ENCODE measurements at places on chromosomes 11 and 22. TPM values are rescaled to one million over a fixed set of nuclear protein-coding genes. Genes with fewer than 3 reads are reported as not detected.

NRIP3 gene
- 0.20 TPM for total RNA-seq

CYTH4 gene
- 7.4 TPM for total RNA-seq

RPS6KA4 gene
- total RNA-seq = 28.9 TPM

RIMBP3C gene
- 0.07 TPM for total RNA-seq

OR52H1 gene
- total RNA-seq = not detected

ARSA gene
- 61.0 TPM for total RNA-seq

INPP5J gene
- total RNA-seq = 18.3 TPM

CYP2D6 gene
- 2.2 TPM for total RNA-seq

NXPE4 gene
- total RNA-seq = 178 TPM

SCGB1A1 gene
- 2.3 TPM for total RNA-seq

PICALM gene
- 162 TPM for total RNA-seq

RNF214 gene
- 20.3 TPM for total RNA-seq

DNA sequence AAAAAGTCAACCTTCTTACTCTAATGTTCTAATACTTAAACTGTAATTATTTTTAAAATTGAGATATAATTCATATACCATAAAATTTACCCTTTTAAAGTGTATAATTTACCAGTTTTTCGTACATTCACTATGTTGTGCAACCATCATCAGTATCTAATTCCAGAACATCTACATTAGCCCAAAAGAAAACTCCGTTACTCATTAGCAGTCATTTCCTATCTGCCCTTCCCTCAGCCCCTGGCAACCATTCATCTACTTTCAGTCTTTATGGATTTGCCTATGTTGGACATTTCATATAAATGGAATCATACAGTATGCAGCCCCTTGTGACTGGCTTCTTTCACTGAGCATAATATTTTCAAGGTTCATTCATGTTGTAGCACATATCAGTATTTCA, 22.2 kb downstream of the SGSM3 start:
- H3K4me3 ChIP-seq = no peak overlapping the region
- H3K4me1 ChIP-seq = no peaks in the 10 kb centered on the region
- H3K36me3 ChIP-seq = no peaks in the 10 kb centered on the region
- no peaks in the 10 kb centered on the region for H3K27me3 ChIP-seq
- no peak overlapping the region for H3K27ac ChIP-seq
- DNase-seq = no peak

GRCh38 chr11:78432058-78432515, 14.5 kb upstream of the GAB2 start:
- peaks cover 11% of the 10 kb centered on the region for H3K4me1 ChIP-seq
- H3K36me3 ChIP-seq = no peaks in the 10 kb centered on the region
- no peak for DNase-seq
- no peaks in the 10 kb centered on the region for H3K27me3 ChIP-seq

DNA sequence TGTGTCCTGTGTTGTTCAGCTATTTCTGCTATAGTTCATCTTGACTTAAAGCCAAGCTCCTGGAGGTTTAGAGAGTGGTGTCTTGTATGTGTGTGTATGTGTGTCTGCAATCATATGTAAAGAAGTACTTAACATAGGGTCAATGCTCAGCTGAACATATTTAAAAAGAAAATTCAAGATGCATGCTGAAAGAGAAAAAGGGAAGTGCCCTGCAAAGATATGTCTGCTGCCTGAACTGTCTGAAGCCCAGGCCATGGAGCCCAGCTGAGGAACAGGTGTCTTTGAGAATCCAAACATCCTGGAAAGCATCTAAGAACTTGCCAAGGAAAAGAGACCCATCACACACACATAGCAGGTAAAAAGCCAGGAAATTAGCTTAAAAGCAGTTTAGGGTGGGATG, 6.6 kb downstream of the TCN1 start:
- H3K36me3 ChIP-seq = no peaks in the 10 kb centered on the region
- H3K27ac ChIP-seq = no peak overlapping the region
- no peaks in the 10 kb centered on the region for H3K4me1 ChIP-seq
- H3K27me3 ChIP-seq = no peaks in the 10 kb centered on the region

GRCh38 chr11:105181100-105181499, 41.5 kb upstream of the CARD18 start:
- no peak for DNase-seq
- no peak overlapping the region for H3K4me3 ChIP-seq
- no peaks in the 10 kb centered on the region for H3K4me1 ChIP-seq

GRCh38 chr11:11657218-11657955, 35.6 kb upstream of the GALNT18 start:
- no peak overlapping the region for H3K27ac ChIP-seq
- no peaks in the 10 kb centered on the region for H3K27me3 ChIP-seq
- no peak overlapping the region for H3K4me3 ChIP-seq
- H3K4me1 ChIP-seq = no peaks in the 10 kb centered on the region
- H3K36me3 ChIP-seq = no peaks in the 10 kb centered on the region

GRCh38 chr11:73265278-73265810, 6.8 kb upstream of the P2RY6 start:
- H3K4me3 ChIP-seq = no peak overlapping the region
- H3K27me3 ChIP-seq = peaks cover 7% of the 10 kb centered on the region
- no peak for DNase-seq
- no peaks in the 10 kb centered on the region for H3K4me1 ChIP-seq
- no peaks in the 10 kb centered on the region for H3K36me3 ChIP-seq
- no peak overlapping the region for H3K27ac ChIP-seq

GRCh38 chr11:15770798-15771414, 585.4 kb downstream of the SOX6 start:
- no peak overlapping the region for H3K27ac ChIP-seq
- no peak overlapping the region for H3K4me3 ChIP-seq
- no peaks in the 10 kb centered on the region for H3K4me1 ChIP-seq
- no peaks in the 10 kb centered on the region for H3K27me3 ChIP-seq

GRCh38 chr22:43205748-43206508, 19.0 kb upstream of the TTLL12 start:
- no peaks in the 10 kb centered on the region for H3K36me3 ChIP-seq
- no peaks in the 10 kb centered on the region for H3K27me3 ChIP-seq
- no peaks in the 10 kb centered on the region for H3K4me1 ChIP-seq
- DNase-seq = no peak

DNA sequence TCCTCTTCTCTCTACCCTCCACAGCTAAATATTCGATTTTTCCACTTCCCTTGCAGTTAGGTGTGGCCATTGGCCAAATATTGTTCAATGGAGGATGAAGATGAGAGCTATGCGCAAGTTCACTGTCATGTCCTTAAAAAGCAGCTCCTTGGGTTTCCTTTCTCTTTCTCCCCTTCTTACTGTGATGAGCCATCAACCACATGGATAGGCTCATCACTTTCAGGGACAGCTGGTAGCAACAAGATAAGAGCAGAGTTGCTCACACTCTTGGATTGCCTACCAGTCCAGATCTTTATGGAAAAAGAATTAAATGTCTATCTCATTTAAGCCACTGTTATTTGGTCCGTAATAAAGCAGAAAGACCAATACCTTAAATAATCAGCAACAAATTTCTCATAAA, 377.0 kb downstream of the DDX10 start:
- H3K27ac ChIP-seq = no peak overlapping the region
- H3K4me1 ChIP-seq = no peaks in the 10 kb centered on the region
- no peak for DNase-seq
- no peaks in the 10 kb centered on the region for H3K36me3 ChIP-seq
- no peaks in the 10 kb centered on the region for H3K27me3 ChIP-seq

DNA sequence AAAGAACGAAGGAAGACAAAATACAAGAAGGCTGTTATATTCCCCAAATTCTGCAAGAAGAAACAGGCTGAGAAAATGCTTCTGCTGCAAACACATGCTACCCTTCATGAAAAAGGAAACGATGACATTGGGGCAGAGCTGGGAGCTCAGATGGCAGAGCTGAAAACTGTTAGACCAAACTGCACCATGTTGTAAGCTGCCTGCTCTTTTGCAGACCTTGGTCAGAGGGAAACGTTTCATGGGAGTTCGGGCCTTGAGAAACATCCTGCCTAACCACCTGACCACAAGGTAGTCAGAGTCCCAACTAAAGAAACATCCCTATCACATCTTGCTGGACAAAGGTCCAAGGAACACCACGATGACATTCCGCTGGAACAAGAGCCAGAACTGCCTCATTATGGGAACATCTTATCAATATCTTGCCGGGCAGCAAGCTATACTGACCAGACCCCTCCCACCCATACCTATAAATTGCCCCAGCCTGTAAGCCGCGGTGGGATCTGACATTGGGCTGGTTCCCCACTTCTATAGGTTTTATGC, 110.7 kb upstream of the CTSC start:
- no peaks in the 10 kb centered on the region for H3K36me3 ChIP-seq
- no peak overlapping the region for H3K27ac ChIP-seq
- H3K4me3 ChIP-seq = no peak overlapping the region

DNA sequence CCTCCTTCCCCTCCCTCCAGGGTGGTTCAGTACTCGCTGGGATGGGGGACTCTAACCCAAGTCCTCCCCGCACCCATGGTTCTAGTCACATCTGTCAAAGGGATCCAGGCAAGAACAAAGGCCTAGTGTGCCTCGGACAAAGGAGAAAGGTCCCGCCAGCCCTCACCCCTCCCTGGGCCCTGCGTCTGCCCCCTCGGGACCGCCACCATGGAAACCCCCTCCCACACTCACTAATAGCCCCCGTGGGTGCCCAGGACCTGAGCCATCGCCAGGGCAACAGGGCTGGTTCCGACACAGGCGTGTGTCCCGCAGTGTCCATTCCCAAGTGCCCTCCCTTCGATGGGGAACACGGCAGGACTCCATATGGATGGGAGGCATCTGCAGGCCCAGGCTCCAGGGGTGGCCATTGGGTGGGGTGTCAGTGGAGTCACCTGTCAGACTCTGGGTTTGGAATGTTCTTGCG, 5.1 kb upstream of the CARNS1 start:
- no peak overlapping the region for H3K27ac ChIP-seq
- DNase-seq = no peak
- no peak overlapping the region for H3K4me3 ChIP-seq

- H3K4me3 ChIP-seq = no peak overlapping the region
- H3K4me1 ChIP-seq = no peaks in the 10 kb centered on the region
- H3K27me3 ChIP-seq = no peaks in the 10 kb centered on the region
- no peak for DNase-seq
- no peak overlapping the region for H3K27ac ChIP-seq
Observed at GRCh38 chr22:37098976-37099591, 10.4 kb downstream of the TMPRSS6 start.

DNA sequence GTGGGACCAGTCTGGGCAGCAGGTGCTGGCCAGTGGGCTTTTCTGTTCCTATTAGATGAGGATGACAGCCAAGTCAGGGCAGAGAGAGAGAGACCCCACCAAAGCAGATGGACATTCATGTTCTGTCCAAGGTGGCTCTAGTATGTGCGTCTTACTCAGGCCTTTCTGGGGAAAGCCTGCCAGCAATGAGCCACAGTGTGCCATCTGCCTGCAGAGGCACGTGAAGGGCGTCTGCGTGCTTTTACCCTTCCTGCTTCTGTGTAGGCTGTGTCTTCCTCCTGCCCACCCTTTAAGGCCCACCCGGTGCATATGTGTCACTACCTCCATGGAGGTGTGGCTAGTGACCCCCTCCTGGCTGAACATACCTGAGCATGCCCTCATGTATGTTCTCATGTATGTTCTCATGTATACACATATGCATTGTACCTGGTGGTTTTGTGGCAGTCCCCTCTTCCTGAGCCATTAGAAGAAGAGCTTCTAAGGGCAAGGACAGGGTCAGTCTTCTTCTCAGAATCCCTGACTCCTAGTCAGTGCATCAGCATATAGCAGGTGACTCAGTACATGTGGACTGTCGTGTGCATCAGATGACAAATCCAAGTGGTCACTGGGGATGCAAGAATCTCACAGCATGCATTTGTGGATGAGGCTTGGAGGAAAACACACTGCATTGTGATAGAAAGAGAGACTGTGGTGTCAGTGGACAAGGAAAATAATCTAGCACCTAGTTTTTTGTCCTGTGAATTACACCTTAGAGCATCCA, 90.4 kb upstream of the YWHAH start:
- no peak overlapping the region for H3K27ac ChIP-seq
- no peaks in the 10 kb centered on the region for H3K36me3 ChIP-seq
- H3K4me3 ChIP-seq = no peak overlapping the region
- no peaks in the 10 kb centered on the region for H3K4me1 ChIP-seq

- peak overlapping the region; percentile 35 for H3K27ac ChIP-seq
- peak overlapping the region; percentile 7 for H3K4me3 ChIP-seq
- no peaks in the 10 kb centered on the region for H3K36me3 ChIP-seq
- peak; percentile 90 for DNase-seq
- H3K27me3 ChIP-seq = peaks cover 29% of the 10 kb centered on the region
Observed at GRCh38 chr22:50544078-50544745, 1.5 kb upstream of the KLHDC7B start.

DNA sequence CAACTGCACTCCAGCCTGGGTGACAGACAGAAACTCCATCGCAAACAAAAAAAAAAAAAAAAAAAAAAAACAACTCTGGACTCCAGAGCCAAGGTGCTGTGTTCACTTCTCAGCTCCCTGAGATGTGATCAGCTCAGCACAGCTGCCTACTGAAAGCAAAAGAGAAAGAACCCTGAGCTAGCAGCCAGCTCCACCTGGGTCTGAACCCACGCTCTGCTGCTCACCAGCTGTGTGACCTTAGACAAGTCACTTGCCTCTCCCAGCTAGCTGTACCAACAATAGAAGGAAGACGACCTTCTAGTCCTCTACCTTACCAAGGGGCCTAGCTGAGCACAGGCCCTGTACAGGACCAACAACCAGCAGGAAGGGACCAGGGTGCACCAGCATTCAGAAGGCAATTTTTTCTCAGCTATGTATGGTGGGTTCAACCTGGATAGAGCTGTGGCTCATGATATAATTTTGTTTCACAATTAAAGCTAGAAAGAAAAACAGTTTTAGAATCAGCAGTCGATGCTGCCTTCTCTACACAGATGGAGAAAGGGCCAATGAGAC, 3.8 kb downstream of the DGCR2 start:
- H3K27ac ChIP-seq = no peak overlapping the region
- no peak for DNase-seq
- H3K4me3 ChIP-seq = no peak overlapping the region

- peaks cover 23% of the 10 kb centered on the region for H3K27me3 ChIP-seq
- peaks cover 3% of the 10 kb centered on the region for H3K4me1 ChIP-seq
- H3K36me3 ChIP-seq = no peaks in the 10 kb centered on the region
- peak overlapping the region; percentile 43 for H3K4me3 ChIP-seq
- H3K27ac ChIP-seq = no peak overlapping the region
Observed at GRCh38 chr11:111539426-111540113, 950 bp upstream of the LAYN start.

GRCh38 chr11:73547706-73548595, 50.0 kb downstream of the FAM168A start:
- no peaks in the 10 kb centered on the region for H3K4me1 ChIP-seq
- no peak for DNase-seq
- no peaks in the 10 kb centered on the region for H3K36me3 ChIP-seq

- peaks cover 14% of the 10 kb centered on the region for H3K4me1 ChIP-seq
- no peaks in the 10 kb centered on the region for H3K27me3 ChIP-seq
- no peaks in the 10 kb centered on the region for H3K36me3 ChIP-seq
- peak; percentile 89 for DNase-seq
- peak within 1 kb of the TSS; percentile 34 for H3K4me3 ChIP-seq
Observed at GRCh38 chr11:64844330-64845128, at the start of gene CDC42BPG. CDC42BPG (minus strand) TSS chr11:64844653; CDS start chr11:64844569, 84 bp downstream.

Data from colonic mucosa (tissue), 4 donors.